ENCODE measurements at places on chromosomes 12 and 14.

GRCh38 chr12:45200491-45201043 lies 15.3 kb upstream of the ANO6 start:
- no peak for DNase-seq

GRCh38 chr12:106582249-106582591 lies 584 bp upstream of the RFX4 start:
- no peak for DNase-seq

- DNase-seq, result no peak
These were observed 405.6 kb downstream of the NAV3 start for GRCh38 chr12:78236264-78236663.

- DNase-seq, result peak; percentile 20
These were observed 279.3 kb downstream of the MED13L start for GRCh38 chr12:115998119-115998633.

DNA sequence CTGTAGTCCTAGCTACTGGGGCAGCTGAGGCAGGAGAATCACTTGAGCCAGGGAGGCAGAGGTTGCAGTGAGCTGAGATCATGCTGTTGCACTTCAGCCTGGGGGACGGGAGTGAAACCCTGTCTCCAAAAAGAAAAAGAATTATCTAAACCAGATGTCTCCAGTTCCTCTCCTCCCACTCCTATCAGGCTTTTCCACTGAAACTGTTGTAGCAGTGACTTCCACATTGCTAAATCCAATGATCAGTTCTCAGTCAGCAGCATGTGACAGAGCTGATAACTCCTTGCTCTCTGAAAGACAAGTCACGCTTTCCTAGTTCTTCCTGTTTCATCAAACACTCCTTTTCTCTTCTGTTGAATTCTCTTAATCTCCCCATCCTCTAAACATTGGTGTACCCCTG lies 8.6 kb downstream of the SLC38A6 start:
- no peak for DNase-seq

DNA sequence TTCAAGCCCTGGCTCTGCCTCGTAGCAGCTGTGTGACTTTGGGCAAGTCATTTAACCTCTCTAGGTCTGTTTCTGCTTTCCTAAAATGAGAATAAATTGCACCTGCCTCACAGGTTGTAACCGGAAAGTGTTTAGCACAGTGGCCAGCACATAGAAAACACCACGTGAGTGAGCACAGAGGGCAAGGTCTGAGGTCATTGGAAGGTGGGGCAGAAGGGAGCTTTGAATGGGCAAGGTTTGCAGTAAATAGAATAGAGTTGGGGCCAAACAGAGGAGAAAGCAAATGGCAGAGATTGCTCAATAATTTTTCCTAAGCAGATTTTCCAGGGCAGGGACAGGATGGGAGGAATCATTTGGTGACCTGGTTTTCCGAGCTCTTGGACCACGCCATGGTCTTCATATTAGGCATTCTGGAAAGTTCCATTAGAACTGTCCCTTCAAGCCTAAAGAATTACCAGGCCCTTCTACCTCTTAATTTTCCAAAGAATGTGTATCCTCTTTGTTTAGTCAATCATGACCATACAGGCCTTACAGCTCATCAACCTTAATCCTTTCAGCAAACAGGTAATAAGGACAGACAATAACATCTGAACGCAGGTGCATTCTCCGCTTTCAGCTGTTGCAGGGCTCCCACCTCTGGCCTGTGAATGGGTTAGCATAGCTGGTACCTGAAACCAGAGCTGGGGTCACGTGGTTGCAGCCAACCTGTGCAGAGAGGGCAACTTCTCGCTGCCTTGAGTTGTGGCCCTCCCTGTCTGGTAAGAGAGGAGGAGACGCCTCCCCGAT lies 53.8 kb downstream of the VWF start:
- DNase-seq, result no peak

Measured in NCI-H460 (cell line).